ENCODE measurements at places on chromosomes 13 and 19.
A peak's percentile ranks its signal among the peaks of the same experiment; 100 is the strongest.

DNA sequence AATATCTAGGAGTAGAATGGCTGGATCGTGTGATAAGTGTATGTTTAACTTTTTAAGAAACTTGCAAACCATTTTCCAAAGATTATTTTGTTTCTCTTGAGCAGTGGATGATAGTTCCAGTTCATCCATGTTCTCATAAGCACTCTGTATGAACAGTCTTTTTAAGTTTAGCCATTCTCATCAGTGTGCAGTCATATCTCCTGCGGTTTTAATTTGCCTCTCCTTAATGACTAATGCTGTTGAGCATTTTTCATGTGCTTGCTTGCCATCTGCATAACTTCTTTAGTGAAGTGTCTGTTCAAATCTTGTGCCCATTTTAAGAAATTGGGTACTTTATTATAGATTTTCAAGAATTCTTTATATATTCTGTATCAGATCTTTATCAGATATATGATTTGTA lies 58.6 kb downstream of the WASF3 start:
- DNase-seq, result no peak

DNA sequence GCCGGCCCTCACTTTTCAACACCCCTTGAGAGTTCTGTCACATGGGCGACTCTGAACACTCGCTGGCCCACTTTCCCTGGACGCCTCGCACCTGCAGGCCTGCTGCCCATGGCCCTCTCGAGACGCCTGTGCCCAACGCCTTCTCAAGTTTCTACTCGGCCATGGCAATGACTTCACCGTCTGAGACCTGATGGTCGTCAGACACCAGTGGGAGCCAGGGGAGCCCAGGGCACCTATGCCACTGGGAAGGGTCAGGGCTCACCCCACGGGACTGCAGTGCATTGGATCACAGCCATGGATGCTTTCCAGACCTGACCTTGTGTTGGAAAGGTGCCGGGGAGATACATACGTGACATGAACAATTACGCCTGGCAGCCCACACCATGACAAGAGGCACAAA lies 60.1 kb downstream of the KLF2 start:
- DNase-seq, result no peak

- no peak for DNase-seq
Measured at GRCh38 chr13:50318887-50319286, 303.6 kb downstream of the KCNRG start.

GRCh38 chr19:53195265-53195903 lies 2.2 kb upstream of the ZNF665 start:
- DNase-seq, result peak; percentile 40

DNA sequence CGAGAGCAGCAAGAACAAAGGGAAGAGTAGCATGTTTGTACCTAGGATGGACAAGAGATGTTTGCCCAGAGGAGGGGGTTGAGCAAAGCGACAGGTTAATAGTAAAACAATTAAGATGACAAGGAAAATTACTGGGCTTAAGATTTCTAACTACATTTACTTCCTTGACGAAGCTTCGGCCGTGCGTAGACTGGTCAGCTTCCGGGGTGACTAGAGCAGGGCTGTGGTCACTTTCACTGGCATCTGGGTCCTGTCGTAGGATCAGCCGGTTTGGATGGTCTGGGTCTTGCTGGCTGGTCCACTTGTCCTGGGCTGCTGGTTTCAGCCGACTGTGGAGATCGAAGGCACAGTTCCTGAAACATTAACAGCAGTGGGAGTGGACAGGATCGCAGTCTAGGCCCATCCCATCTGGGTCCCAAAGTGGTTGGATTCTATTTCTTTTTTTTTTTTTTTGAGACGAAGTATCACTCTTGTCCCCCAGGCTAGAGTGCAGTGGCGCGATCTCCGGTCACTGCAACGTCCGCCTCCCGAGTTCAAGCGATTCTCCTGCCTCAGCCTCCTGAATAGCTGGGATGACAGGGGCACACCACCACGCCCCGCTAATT lies 5.0 kb upstream of the BSG start:
- no peak for DNase-seq

DNA sequence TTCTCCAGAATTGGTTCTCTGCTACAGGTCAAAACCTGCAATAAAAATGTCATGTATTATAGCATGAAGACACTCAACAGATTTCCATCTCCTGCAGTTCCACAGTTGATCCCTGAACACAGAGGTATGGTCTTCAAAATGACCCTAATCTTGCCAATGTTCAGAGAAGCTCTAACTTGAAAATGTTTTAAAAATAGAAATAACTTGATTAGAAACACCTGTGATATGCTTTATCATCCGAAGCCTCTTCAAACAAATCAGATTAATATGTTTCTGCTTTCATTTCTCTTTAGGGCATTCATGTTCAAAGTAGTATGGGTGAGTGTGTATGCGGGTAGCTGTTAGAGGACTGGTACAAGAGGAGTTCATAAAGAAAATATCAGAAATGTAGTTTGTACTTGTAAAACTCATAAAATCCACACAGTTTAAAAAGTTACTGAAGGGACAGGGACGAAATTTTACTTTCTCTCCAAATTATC lies 60.4 kb downstream of the KCNRG start:
- no peak for DNase-seq

GRCh38 chr19:10191347-10191746 lies 3.4 kb downstream of the DNMT1 start:
- DNase-seq, result no peak

DNA sequence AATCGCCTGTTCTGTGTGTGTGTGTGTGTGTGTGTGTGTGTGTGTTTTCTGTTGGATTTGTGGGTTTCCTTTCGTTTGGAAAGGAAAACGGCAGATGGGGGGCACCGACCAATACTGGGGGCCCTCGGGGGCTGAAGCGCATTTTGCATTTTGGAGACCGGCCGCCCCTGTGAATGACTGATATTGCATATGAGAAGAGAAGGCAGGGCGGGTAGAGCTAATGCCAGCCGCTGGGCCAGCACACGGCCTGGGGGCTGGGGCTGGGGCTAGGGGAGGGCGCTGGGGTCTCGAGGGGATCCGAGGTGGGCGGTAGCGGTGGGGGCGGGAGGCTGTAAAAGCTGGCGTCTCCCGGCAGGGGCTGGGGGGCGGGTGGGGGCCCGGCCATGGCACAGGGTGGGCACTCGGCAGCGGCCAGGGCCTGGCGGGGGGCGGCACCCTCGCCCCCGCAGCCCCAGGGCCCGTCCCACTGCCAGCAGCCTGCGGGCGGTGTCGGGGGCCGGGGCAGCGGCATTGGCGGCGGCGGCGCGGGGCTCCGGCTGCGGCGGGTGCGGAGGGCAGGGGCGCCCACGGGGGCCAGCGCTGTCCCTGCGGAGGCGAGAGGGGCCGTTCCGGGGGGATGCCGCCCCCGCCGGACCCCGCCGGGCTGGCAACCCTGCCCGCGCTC lies 11.2 kb downstream of the ANO8 start:
- DNase-seq, result no peak

GRCh38 chr19:28309070-28309469 lies 903.9 kb downstream of the UQCRFS1 start:
- DNase-seq, result no peak

DNA sequence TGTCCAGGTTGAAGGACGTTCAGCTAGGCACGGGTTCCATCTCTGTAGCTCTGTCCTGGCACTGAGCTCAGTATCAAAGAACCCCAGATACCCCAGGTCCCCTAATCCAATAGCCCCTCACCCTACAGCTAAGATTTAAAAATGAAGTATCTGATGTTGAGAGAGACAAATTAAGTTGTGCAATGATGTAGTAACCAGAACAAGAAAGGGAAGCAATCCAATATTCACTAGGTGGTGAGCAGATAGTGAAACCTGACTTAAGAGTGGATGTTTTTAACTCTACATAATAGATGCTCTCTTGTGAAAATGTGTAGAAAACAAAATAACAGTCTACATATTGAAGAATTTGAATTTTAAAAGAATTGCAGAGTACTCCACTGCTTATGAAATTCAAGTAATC lies 1.8 kb downstream of the ACOD1 start:
- DNase-seq, result no peak

DNA sequence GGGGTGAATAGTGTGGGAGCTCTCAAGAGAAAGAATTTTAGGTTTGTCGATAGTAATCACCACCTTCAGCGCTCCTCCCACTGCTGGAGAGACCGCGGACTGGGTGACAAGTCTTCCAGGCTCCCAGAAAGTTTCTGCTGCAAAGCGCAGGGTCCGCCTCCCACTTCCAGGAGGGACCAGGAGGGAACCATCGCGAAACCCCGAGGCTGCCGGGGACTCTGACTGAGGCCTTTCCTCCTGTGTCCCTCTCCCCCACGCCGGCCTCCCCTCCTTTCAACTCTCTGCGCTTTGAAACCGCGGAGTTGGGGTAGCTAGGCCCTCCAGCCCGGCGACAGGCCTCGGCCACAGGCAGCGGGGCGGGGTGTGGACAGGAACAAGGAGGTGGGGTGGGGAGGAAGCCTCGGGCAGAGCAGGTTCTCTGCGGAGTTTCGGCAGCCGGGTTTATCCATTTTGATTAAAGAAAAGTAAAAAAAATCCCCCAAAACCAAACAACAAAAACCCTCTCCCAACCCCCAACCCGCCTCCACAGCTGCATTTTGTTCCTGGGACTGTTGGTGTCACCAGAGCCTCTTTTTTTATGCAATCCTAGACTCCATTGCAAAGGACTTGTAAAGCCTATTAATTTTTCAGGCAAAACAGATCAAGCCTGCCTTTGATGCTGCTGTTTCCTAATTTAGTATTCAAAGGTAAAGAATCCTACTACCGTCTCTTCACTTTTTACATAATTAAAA lies 157.2 kb downstream of the TM9SF2 start:
- DNase-seq, result peak; percentile 62

- no peak for DNase-seq
Measured at GRCh38 chr13:88472316-88472715, 801.1 kb downstream of the SLITRK5 start.

DNA sequence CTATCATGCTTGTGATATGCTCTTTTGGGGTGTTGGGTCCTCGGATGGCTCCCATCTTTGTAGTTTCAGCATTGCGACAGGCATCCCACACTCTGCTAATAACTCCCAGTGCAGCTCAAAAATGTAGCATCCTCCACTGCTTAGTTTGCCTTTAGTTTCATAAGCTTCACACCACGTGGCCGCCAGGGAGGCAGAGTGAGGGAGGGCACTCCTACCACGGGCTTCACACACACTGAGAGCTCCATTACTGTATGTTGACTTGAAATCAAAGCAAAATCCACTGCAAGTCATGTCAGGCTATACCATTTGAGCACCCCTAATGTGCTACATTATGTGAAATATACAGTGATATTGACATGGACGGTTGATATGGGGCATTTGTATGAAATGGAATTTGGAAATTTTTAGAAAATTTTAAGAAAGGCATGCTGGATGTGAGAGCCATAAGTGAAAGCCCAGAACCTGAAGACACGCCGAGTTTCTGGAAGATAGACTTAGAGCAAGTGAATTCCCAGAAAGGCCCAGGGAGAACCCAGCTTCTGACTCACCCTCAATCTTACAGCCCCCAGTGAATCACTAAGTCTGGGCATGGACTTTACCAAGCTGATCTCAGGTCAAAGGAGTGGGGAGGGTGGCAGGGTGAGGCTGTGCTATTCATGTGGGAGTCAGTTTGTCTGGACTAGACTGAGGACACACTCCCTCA lies 94.1 kb downstream of the HSPH1 start:
- no peak for DNase-seq

DNA sequence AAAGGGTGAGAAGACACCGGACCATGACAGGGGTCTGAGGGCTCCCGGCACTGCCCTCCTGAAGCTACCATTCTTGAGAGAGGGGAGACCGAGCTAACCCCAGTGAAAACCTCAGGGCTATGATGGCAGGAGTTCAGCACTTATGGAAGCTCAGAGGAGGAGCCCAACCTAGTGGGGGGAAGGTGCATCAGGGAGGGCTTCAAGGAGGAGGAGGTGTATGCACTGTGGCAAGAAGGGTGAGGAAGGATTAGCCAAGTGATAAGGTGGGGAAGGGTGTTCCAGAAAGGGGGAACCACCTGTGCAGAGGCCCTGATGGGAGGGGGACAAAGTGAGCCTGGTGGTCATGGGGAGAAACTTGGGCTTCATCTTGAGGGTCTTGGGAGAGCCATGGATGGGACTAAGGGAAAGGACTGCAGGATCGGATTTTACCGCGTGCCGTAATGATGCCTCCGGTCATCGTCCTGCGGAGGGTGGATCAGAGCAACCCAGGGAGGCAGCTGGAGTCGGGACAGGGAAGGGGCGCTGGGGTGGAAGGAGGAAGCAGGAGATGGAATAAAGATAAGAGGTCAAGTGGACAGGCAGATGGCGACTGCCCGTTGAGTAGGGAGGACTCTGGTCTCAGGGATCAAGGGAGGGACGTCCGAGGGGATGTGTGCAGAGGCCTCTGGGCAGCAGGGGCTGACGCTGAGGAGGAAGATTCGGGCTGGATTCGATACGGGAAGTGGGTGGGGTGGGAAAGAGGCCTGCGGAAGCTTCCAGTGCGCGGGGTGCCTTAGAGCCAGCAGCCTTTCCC lies 13.3 kb upstream of the PSMD8 start:
- no peak for DNase-seq

DNA sequence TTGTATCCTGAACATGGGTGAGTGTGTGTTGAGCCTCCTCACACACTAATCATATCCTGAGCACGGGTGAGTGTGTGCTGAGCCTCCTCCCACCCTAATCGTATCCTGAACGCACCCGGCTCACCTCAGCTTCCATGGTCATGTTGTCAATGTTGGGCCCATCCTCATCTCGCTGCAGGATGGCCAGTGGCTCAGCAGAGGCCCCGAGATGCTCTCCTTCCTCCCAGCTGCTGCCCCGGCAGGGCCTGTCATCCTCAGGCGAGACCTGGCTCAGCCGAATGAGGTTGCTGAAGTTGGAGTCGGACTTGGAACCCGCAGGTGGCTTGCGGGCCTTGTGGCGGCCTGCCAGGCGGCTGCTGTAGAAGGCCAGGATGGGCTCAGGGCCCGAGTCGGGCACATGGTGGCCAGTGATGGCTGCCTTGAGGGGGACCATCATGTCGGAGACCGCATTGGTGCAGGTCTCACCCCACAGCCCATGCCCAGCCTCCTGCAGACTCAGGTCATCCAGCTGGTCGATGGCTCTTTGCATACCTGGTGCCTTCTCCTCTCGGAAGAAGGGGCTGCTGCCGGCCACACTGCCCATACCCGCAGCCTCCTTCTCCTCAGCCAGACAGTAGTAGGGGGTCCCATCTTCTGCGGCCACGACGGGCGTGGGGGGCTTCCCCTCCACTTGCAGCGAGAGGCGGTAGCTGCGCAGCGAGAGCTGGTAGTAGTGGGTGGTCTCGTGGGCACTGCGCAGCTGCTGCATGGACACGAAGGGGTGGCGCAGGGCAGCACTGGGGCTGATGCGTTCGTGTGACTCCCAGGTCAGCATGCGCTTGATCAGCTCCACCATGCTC lies 9.6 kb downstream of the HIPK4 start:
- no peak for DNase-seq

- DNase-seq, result no peak
Measured at GRCh38 chr19:45613926-45614725, 12.1 kb upstream of the GPR4 start.

Measured in naive thymus-derived CD8-positive, alpha-beta T cell (primary cell).